ENCODE measurements at places on chromosomes 1 and 21.

DNA sequence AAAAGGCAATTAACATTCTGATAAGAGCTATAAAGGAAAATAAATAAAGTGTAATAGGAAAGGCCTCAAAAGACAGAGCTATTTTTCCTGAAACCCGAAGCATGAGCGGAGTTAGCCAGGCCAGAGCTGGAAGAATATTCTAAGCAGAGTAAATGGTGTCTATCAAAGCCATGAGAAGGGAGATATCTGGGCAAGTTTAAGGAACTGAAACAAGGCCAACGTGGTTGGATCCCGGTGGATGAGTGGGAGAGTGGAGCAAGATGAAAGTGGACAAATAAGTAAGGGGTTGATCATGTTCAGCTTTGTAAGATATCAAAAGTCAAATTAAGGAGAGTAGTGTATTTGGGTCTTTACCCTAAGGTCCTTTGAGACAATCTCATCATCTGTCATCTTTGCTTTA is 234.0 kb downstream of the TM2D1 start:
- DNase-seq = no peak

DNA sequence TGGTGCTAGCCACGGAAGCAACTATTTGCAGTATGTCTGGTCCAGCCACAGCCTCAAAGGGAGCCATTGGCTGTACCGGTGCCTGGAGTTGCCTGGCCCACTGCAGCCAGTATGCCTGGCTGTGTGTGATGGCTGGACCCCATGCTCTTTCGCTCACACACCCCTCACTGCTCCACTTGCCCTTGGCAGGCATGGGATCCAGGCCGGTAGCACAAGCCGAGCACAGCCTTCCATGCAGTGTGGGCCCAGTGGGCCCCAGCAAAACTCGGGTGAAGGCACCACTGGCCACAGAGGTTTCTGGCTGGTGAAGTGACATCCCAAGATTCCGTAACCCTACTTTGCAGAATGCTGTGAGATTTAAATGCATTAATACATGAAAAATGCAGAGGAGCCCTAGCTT is 665.8 kb downstream of the PLPP3 start:
- no peak for DNase-seq

DNA sequence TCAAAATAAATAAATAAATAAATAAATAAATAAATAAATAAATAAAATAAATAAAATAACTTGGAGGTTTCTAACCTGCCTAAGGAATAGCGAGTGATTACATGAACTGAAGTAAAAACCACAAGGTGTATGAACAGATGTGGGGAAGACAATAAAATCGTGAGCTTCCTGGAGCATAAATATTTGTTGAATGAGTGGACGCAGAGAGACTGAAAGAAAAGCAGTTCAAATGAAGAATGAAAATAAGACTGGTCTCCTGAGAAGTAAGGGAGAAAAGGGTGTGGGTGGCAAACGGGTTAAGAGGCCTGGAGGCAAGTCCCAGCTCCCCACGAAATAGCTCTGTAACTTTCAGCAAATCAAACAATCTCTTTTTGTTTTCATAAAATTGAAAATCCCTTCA is 33.6 kb downstream of the CHML start:
- no peak for DNase-seq

DNA sequence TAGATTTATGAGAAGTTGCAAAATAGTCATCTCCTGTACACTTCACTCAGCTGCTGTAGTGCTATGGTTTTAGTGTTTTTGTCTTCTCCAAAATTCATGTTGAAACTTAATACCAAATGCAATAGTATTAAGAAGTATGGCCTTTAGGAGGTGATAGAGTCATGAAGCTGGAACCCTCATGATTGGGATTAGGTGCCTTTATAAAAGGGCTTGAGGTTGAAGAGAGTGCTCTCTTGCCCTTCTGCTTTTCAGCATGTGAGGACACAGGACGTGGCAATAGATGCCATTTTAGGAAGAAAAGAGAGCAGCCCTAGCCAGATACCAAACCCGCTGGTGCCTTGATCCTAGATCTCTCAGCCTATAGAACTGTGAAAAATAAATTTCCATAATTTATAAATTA is 87.6 kb downstream of the CTH start:
- no peak for DNase-seq

GRCh38 chr1:238176441-238176840 is 285.7 kb upstream of the ZP4 start:
- DNase-seq = no peak
